Muscle of back (tissue), 13 donors: ENCODE measurements at places on chromosomes 2 and 18. TPM values are rescaled to one million over a fixed set of nuclear protein-coding genes. Genes with fewer than 3 reads are reported as not detected.

The NOL4 gene
- polyA plus RNA-seq, result 0.36 TPM

The LTBP1 gene
- polyA plus RNA-seq, result 101 TPM

The DPY30 gene
- 51.5 TPM for polyA plus RNA-seq

The UGT1A4 gene
- not detected for polyA plus RNA-seq

The POMC gene
- polyA plus RNA-seq, result 1.3 TPM

The IFIH1 gene
- 3.9 TPM for polyA plus RNA-seq

The MRO gene
- 0.44 TPM for polyA plus RNA-seq

GRCh38 chr2:223954401-223954800 lies 2.9 kb upstream of the MRPL44 start:
- DNase-seq, result no peak

DNA sequence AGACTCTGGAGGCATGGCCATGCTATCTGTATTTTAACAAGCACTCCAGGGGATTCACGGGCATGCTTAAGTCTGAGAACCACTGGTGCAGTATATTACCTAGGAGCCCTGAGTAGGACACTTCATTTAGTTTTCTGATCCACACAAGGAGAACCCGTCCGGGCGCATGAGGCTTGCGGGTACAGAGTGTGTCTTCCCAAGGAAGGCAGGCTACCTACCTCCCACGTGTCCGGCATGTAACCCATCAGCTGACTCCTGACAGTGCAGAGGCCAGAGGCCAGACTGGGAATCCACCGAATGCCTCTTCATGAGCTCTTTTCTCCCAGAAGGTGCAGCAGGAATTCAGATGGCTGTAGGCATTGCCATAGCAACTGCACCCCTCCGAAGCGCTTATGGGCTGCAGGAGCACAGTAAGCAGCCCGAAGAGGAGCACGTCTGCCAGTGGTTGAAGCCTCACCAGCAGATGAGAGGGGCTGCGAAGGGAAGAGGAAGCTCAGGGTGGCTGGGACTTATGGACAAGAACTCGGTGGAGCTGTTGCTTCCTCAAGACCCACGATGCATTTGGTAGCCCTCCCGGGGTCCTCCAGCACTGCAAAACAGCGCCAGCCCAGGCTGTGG lies 33.8 kb upstream of the DNMT3A start:
- no peak for DNase-seq

- no peak for DNase-seq
These were observed 25.3 kb upstream of the ANXA4 start for GRCh38 chr2:69716555-69717120.

GRCh38 chr18:59001721-59002120 lies 137.0 kb downstream of the ZNF532 start:
- DNase-seq, result no peak

GRCh38 chr2:235669983-235670962 lies 176.4 kb downstream of the AGAP1 start:
- peak; percentile 82 for DNase-seq

DNA sequence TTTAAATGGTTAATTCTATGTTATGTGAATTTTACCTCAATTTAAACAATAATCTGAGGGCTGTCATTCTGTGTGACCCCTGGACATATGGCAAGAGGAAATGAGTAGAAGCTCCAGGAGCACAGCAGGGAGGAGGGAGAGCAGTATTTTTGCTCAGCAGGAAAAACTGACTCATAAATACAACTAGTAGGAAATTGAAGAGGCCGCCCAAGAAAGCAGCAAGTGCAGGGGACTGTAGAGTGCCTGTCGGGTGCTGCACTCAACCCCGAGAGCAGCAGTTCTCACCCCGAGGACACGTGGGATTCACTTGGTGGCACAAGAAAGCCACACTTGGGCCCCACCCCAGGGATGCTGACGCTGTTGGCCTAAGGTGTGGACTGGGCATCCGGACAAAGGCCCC lies 60.8 kb downstream of the NPAS2 start:
- DNase-seq, result no peak

GRCh38 chr2:24329700-24330099 lies 30.6 kb downstream of the ITSN2 start:
- no peak for DNase-seq

GRCh38 chr2:60629801-60630385 lies 76.4 kb upstream of the BCL11A start:
- no peak for DNase-seq

GRCh38 chr18:57060814-57061213 lies 86.1 kb upstream of the BOD1L2 start:
- DNase-seq, result no peak

- DNase-seq, result no peak
These were observed 1920.7 kb upstream of the CELF4 start for GRCh38 chr18:39486268-39486667.

DNA sequence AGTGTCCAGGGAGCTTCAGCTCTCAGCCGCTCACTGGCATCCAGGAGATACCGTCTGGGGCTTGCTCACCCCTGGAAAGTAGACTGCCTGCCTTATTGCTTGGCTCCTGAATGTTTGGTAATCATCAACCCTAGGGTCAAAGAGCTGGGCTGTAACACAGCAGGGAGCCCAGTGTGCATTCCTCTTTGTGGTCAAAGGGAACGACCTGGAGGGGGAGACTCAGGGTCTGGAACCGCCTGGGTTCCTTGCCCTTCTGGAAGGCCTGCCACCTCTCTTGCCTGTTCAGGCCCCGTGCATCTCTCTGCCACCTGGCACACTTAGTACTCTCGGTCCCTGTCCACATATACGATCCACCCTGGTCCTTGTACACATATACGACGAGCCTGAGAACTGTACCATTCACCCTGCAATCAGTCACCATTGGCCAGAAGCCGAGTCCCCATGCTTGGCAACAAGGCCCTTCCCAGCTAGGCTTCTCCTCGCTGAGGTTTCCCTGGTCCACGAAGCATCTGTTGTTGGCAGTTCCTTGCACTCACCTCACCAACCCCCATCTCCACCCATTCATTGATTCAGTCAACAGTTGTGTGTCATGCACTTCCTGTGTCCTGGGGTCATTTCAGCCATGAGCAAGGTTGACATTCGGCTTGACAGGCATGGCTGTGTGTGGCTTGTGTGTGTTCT lies at the start of gene NAT8:
TSS of gene NAT8 (minus strand) at position 85 of the 681 bp plus-strand sequence. CDS start 794 bp downstream, outside the sequence.
- DNase-seq, result no peak

DNA sequence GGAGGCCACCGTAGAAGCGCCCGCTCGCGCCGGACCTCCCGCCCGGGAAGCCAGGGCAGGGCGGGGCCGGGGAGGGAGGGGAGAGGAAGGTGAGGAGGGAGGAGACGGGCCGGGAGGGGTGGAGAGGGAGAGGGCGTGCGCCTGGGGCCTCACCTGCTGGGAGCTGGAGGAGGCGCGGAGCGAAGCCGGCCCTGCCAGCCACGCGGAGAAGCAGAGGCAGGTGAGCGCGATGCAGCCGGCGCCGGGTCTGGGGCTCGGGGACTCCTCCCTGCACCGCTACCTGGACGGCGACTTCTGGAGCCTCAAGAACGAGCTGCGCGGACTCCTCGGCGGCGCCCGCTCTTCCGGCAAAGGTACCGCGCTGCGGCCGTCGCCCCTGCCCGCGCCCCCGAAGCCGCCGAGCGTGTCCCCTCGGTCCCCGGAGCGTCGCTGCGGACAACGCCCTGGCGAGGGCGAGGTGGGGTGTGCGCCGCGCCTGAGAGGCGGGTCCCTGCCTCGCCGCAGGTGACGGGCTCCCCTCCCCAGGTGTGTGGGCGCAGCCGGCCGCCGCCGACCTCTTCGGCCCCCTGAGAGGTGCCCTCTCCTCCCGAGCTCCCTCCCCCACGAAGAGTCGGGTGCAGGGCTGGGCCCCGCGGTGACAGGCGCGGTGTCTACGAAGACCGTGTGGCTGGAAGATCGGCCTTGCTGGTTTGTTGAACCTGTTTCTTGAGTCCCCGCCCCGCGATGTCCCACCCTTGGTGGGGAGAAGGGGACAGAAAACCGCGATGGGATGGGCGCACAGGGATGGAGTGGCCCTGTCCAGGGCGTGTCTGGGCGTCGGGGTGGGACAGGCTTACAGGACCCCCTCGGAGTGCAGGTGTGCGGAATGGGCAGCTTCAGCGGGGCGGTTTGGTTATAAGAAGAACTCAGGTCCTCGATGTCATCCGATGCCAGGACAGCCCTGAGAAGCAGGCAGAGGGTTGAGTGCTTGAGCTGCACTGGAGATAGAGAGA lies at the start of gene ACOXL:
TSS of gene ACOXL (plus strand) at position 152 of the 992 bp plus-strand sequence. CDS start 35,817 bp downstream, outside the sequence.
- no peak for DNase-seq

- no peak for DNase-seq
These were observed 105.9 kb downstream of the TMX3 start for GRCh38 chr18:68608851-68609490.

DNA sequence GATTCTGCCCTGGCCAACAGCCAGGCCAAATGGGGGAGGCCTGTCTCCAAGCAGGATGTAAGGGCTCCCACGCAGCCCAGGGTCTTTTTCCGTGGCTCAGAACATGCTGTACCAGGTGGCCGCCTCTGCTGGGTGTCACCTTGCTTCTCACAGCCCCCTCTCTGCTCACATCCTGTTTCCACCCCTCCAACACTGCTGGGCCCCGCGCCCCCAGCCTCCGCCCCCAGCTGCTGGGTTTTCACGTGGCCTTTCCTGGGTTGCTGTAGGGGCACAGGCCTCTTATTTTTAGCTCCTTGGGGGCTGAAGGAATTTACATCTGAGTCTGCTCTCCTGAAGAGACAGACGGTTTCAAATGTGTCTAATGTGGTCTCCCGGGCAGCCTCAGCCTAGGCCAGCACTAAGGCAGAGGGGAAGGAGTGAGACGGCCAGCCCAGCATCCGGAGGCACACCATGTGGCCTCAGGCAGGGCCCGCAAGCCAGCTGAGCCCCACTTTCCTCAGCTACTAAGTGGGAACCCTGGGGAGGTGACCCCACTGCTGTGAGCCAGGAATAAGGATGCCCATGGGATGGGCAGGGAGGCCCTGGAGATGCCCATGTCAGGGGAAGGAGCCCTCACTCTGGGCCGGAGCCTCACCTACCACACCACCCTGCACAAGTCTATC lies 18.7 kb upstream of the DUSP2 start:
- DNase-seq, result peak; percentile 62

- DNase-seq, result no peak
These were observed 197.3 kb upstream of the TWIST2 start for GRCh38 chr2:238650536-238650935.

DNA sequence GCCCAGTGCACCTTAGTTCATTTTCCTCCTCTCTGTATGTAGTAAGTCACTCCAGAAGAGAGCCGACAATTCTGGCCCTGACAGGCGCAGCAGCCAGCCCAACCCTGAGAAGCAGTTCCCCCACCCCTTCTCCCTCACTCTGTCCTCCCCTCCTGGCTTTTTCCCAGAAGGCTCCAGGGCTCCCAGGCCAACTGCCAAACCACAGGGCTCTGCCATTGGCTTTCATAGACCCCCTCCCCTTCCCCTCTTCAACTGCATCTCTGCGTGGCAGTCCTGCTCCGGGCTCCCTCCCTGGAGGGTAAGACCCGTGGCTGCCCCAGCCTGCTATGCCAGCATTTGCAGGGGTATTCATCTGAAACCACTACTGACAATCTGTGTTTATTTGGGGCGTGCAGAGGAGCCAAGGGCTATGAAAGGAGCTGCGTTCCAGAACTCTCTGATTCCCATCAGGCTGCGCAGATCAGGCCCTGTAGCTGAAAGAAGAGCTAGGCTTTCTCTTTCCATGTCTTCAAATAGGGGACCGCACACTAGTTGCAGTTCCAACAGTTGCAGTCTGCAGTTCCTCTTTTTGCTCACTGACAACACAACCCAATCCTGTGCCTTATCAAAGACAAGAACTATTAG lies 388.6 kb upstream of the TNP1 start:
- DNase-seq, result peak; percentile 91

- no peak for DNase-seq
These were observed 259.3 kb downstream of the SOX11 start for GRCh38 chr2:5951471-5951870.

GRCh38 chr2:17588031-17588430 lies 47.5 kb downstream of the VSNL1 start:
- no peak for DNase-seq

GRCh38 chr2:9135822-9136558 lies 70.6 kb upstream of the ASAP2 start:
- no peak for DNase-seq
